ENCODE measurements at places on chromosomes 4 and X.

GRCh38 chrX:15245896-15246295 is 24.0 kb downstream of the ASB9 start:
- DNase-seq: no peak

GRCh38 chr4:188346171-188346809 is 207.0 kb downstream of the TRIML1 start:
- no peak for DNase-seq

DNA sequence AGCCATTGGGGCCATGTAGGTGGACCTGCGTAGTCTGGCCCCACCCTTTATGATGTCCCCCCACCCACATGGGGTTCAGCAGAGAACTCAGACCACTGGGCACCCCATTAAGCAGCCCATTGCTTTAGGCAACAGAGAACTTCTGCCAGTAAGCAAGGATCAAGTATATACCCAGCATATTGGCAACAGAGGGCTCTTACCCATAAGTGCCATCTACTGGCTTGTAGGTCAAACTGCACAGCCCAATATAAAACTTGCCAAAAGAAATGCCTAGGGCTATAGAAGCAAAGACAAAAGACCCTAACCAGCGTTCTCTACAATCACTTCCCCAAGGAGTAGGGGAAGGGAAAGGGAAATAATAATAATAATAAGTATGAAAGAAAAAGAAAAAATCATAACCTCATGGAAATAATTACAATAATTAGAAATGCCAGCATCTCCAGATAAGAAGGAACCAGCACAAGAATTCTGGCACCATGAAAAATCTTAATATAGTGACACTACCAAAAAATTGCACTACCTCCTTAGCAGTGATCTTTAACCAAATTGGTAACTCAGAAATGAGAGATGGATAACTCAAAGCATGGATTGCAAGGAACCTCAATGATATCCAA is 1090.7 kb downstream of the FAT4 start:
- DNase-seq: no peak

- no peak for DNase-seq
Measured at GRCh38 chr4:122469457-122469856, 12.9 kb upstream of the IL2 start.

DNA sequence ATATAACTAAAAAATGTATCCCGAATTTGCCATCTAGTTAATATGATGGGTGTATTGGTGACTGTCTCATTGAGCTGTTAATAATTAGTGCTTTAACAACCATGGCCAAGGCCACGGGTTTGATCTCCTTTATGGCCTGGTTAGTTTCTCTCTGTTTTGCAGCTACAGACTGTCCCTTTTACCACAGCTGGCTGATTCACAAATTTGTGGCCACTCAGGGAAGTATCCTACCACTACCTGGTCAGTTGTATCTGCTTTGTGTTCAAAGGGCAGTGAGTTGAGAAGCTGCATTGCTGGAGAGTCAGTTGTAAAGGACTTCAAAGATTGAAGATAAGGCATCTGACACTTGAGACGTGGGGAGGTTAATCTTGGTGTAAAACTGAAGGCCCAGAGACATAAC is 219.1 kb upstream of the BMP3 start:
- DNase-seq: no peak

GRCh38 chrX:136963973-136964372 is 69.8 kb downstream of the GPR101 start:
- DNase-seq: no peak

- no peak for DNase-seq
Measured at GRCh38 chrX:42606591-42606990, 171.4 kb downstream of the PPP1R2C start.

DNA sequence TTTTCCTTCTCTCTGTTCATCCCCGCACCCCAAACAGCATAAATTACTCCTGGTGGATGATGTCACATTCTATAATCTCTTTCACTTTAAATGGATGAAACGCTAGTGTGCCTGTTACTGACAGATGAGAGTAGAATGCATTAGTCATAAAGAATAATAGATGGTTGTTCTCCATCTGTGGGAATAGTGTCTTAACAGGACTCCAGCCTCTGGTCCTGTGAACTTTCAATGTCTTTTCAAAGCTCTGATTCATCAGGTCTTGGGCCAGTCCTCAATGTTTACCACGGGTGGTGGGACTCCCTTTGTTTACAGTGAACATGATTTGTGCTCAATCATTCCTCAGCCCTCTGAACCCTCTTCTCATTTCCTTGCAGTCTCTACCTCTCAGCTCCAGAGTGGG is 182.6 kb downstream of the GABRB1 start:
- no peak for DNase-seq

- no peak for DNase-seq
Measured at GRCh38 chr4:77501851-77502250, 103.8 kb upstream of the CXCL13 start.

- DNase-seq: no peak
Measured at GRCh38 chr4:7903791-7904516, 35.7 kb downstream of the AFAP1 start.

DNA sequence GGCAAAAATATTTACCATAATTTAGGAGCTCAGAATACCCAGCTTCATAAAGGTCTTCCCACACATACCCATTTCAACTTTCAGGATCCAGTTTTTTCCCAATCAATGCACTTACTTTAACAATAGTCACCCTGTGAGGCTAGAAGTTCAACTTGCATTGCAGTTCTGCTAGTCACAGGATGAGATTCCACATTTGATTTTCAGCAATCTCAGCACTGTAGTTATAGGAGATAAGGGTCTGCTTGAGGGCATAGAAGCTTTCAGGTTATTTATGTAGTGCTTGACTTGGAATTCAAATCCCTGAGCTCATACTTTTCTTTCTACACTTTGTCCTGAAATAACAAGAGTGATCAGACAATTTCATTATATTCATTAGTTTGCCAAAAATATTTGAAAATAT is 78.3 kb upstream of the IL2 start:
- DNase-seq: no peak

GRCh38 chrX:38407126-38407525 is 54.7 kb downstream of the OTC start:
- DNase-seq: no peak

GRCh38 chr4:177005674-177006230 is 213.0 kb upstream of the VEGFC start:
- DNase-seq: no peak

- DNase-seq: no peak
Measured at GRCh38 chr4:24024157-24024556, 134.3 kb upstream of the PPARGC1A start.

- no peak for DNase-seq
Measured at GRCh38 chr4:142598132-142598531, 248.0 kb downstream of the INPP4B start.

DNA sequence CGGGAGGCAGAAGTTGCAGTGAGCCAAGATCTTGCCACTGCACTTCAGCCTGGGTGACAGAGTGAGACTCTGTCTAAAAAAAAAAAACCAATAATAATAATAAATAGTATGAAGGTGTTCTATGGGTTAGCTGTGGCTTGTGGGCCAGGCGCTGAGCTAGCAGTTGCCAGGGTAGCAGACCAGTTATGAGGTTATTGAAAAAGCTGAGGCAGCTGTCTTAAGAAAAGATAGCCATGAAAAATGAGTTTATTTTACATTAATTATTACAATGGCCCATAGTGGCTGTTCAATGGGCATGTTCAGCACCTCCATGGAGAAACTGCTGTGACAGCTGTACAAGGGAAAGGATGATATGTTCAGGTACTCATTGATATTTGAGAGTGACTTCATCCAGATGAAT is 13.3 kb upstream of the HSD17B10 start:
- no peak for DNase-seq

- DNase-seq: no peak
Measured at GRCh38 chrX:140767646-140768045, 58.1 kb downstream of the LINC00632 start.

GRCh38 chr4:44279066-44279465 is 169.5 kb downstream of the KCTD8 start:
- DNase-seq: no peak

DNA sequence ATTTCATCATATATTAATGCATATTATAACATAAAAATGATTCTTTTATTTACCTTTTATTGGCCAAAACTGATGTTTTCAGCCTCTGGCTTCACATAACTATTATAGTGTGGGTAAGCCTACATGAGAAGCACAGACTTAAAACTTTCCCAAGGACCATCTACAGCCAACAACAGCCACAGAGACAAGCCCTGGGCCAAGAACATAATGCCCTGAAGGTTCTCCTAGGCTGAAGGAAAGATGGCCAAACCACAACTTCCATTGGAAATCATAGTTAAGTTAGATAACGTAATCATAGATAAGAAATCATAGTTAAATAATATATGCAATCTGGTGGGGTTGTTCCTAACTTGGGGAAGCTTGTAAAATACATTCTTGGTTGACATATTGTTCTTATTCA is 280.0 kb upstream of the EMCN start:
- DNase-seq: no peak

DNA sequence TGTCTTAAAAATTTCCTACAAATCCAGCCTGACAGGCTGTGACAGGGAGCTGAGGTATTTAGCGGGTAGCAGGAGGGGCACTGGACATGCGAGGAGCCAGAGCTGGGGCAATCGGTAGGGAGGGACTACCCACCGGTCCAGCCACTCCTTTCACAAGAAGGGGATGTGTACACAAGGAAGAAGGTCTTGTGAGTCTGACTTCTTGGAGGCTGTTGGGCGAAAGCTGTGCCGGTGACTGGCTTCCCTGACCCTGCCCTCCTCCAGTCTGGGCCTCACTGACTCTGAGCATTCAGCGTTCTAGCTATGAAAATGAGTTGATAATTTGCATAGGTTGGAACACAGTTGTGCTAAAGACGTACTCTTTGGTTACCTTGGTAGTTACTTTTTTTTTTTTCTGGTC is 12.7 kb upstream of the CXCL8 start:
- DNase-seq: no peak

DNA sequence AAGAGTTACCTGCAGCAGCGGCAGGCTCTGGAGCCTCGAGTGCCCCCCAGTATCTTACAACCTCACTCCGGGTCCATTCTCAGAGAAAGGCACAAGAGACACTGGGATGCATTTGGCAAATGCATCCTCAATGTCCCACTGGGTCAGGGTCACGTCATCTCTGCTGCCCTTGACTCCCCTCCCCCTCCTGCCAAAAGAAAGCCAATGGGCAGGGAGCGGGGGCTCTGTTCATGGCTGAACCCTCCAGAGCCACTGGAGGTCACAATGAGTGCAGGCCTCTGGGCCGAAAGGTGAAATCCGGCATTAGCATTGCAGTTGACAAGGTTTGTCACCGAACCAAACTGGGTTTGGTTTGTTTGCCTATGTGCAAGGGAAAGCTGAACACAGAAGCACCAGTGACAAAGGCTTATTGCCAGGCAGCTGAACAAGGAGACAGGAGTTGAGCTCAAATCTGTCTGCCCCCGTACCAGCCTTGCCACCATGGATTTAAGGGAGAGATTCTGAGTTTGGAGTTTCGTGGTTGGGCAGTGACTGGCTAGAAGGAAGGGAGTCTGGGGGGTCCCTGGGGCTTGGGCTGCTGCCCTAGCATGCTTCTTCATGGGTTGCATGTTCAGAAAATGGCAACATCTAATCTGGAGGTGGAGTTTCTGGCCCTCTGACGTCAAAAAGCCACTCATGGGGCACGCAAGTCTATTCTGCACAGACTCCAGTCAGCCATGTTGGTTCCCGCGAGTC is 64.3 kb downstream of the HTRA3 start:
- no peak for DNase-seq

DNA sequence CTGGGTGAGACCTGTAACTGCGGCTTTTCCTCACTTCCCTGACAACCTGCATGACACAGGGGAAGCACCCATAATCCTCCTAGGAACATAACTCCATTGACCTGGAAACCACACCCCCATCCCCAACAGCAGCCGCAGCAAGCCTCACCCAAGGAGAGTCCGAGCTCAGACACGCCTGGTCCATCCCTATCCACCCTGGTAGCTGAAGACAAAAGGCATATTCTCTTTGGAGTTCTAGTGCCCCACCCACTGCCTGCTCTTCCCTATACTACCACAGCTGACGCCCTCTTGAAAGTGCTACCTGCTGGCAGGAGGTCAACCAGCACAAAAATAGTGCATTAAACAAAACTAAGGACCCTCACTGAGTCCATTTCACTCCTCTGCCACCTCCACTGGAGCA is 1080.9 kb upstream of the IGFBP7 start:
- DNase-seq: no peak

DNA sequence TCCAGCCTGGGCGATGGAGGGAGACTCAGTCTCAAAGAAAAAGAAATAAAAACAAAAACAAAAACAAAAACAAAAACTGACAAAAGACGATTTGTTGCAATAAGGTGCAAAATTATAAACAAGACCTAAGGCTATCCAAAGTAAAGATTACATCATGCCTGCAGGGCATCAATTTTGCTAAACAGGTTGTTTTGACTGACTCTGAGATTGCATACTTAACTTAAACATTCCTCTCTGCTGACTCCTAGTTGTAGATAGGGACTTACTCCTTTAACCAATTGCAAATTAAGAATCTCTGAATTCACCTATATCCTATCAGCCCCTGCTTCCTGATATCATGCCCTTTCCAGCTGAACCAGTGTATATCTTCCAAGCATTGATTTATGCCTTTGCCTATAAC is 2687.3 kb downstream of the PCDH7 start:
- no peak for DNase-seq
